ENCODE measurements at places on chromosomes 7 and 10.

- DNase-seq = no peak
Observed at GRCh38 chr10:34295142-34295548, 520.0 kb downstream of the PARD3 start.

DNA sequence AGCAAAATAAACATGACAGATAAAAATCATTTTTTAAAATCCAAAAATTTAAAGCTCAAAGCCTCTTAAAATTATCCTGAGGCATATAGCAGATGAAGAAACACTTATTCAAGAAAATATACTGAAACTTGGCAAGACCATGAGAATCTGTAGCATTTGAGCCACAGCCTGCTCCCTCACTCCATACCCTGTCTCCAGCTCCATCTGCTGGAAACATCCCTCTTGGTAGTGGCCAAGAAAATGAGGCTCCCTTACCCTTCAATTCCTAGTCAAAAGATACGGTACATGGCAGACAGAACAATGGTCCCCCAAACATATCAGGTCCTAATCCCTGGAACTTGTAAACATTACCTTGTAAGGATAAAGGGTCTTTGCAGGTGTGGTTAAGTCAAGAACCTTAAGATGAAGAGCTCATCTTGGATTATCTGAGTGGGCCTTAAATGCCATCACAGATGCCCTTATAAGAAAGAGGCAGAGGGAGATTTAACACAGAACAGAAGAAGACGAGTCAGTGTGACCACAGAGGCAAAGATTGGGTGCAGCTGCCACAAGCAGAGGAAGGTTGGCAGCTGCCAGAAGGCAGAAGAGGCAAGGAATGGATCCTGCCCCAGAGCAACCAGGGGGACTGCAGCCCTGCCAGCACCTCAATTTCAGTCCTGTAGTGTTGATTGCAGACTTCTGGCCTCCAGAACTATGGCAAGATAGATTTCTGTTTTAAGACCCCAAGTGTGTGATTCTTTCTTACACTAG, 149.4 kb downstream of the ZNF248 start:
- DNase-seq = no peak

DNA sequence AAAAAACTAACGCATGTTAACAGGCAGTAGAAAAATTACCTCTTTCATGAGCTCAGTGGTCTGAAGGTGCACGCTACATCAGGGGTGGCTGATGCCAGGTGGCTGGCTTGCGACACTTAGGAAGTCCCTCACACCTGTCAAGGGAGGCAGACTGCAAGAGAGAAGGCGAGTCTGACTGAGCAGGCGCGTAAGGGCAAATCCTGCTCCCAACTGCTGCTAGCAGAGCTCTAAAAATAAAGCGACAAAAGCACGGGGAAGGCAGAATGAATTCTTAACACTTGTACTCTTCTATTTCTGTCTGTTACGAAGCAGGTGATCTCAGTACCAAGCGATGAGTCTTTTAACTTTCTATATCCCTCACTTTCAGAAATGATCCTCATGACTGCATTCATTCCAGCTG, 33.1 kb downstream of the CACNA2D1 start:
- DNase-seq = no peak

DNA sequence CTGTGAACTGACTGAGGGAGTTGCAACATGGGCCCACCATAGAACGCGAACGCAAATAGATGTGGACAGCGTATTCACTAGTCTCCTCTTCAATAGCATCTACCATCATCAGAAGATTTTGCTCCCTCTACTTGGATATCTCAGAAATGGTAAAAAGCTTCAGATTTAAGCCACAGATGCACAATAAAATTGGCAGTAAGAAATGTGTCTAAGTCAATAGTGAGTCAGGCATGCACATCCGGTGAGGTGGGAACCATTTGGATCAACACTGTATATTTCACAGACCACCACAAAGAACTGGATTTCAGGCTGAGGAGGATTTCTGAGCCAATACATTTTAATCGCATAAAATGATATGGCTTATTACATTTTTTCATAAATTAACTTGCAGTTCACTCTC, 111.5 kb upstream of the ADAM12 start:
- DNase-seq = no peak

DNA sequence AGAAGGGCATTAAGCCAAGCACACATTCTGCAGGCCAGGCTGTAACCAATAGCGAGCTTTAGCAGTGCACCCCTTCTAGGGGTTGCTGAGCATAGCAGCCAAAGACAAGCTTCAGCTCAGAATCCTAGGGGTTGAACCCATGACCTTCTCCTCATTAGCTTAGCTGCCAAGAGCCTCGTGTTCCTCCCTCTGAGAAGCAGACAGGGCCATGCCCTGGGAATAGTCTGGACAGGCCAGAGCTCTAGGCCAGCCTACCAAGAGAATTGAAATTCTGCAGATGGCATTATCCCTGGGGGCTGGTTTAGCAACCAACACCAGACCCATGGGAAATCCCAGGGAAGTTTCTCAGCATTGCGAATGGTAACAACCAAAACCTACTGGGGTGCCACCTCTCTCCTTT, 77.2 kb downstream of the PLXNA4 start:
- DNase-seq = no peak

DNA sequence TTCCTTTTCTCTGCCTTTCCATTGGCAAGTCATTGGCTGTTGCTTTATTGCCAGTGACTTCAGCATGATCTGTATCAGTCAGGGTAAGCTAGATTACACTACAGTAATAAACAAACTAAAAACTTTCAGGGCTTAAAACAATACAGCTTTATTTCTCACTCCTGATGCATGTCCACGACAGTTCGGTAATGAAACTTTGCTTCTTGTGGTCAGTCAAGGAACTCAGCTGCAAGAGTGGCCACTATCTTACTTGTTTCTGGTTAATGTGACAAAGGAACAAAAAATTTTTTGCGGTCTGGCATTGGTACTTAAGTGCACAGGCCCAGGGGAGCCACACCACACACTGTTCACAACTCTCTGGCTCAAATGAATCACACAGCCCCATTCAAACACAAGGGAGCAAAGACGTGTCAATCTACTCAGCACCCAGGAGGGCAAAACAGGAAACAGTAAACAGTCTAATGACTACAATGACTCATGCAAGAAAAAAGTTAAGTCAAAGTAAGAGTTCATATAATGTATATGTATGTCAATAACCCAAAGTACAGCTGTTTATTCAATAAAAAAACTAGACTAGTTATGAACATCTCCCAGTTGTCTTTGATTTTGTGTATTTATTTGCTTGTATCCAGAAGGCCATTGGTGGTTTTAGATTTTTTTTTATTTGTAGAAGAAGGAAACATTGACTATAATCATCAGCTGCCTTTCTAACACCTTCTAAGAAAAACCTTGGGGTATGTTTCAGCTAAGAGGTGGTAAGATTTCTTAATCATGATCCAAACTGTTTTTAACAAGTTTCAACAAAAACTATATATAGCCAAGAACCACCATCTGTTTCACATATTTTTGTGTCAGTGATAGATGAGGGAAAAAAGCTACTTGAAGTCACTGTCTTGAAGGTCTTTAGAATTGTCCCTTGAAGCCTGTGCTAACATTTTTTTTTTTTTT, 134.4 kb upstream of the FAM3C start:
- DNase-seq = peak; percentile 40

GRCh38 chr10:96272316-96273280, 1.2 kb upstream of the BLNK start:
- no peak for DNase-seq

DNA sequence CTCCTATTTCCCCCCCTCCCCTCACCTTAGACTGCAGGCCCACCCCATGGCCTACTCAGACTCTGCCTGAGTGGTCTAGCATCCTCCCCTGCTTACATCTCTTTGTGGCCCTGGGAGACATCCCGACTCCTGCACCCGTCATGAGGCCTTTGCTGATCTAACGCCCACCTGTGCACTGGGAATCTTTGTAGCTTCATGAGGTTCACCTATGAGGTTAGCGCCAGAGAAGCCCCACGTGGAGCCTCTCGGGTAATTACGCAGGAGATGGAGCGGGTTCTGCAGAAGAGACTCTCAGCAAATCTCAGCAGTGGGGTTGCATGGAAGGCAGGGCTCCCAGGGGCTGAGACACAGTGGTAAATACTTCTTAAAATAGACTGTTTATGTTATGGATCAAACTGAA, 43.5 kb upstream of the HSPA12A start:
- DNase-seq = no peak

- DNase-seq = no peak
Observed at GRCh38 chr7:904847-905246, 28.5 kb downstream of the GET4 start.

- no peak for DNase-seq
Observed at GRCh38 chr10:33493497-33493896, 159.0 kb upstream of the NRP1 start.

DNA sequence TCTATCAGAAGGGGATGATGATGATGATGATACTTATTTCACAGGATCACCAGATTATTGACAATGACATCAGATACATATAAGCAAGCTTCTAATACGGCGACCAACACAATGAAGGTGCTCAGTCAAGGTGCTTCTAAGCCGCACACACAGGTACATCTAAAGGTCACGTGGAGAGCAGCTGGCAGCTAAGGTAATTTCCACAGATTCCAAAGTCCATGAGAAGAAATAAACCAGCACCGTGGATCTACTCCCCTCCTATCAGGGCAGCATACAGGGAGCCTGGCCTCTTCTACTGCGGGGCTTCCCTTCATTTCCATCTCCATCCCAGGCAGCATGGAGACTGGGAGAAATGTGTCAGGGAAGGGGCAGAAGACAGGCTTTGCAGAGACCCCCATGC, 37.5 kb downstream of the DENND11 start:
- DNase-seq = no peak

- no peak for DNase-seq
Observed at GRCh38 chr7:143884969-143885559, 16.9 kb downstream of the TCAF1 start.

- no peak for DNase-seq
Observed at GRCh38 chr7:100711369-100711768, 5.4 kb downstream of the POP7 start.

DNA sequence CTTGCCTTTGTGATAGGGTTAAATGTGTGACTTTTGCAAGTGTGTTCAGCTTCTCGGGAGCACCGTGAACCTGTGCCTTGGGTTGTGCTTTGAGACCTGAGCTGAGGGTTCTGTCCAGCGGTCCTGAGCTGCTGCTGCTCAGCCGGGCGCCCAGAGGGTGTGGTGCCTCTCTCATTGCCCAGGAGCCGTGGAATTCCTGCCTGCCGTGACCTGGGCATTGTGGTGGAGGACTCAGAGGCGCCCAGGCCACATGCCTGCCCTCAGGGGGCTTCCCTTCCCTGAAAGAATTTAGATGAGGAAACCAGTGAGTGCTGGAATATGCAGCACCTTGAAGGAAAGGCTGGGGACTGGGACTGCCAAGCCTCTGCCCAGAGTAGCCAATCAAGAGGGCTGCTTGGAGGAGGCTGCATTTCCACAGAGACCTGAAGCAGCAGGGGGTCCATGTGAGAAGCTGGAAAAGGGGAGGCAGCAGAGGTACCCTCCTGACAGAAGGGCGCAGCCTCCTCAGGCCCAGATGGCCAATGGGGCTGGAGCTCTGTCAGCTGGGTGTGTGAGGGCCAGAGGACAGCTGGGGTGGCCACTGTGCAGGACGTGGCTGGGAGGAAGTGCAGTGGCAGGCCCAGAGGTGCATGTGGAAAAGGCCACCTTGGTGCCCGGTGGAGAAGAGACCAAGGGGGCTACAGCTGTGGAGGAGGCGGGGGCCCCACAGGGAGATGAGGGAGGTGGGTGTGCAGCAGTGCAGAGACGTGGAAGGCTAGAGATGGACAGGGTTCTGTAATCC, 107.3 kb downstream of the NKX6-2 start:
- DNase-seq = no peak

- DNase-seq = peak; percentile 27
Observed at GRCh38 chr10:74977913-74978847, 133.3 kb upstream of the SAMD8 start.

GRCh38 chr7:20030915-20031362, 186.2 kb downstream of the MACC1 start:
- DNase-seq = no peak

DNA sequence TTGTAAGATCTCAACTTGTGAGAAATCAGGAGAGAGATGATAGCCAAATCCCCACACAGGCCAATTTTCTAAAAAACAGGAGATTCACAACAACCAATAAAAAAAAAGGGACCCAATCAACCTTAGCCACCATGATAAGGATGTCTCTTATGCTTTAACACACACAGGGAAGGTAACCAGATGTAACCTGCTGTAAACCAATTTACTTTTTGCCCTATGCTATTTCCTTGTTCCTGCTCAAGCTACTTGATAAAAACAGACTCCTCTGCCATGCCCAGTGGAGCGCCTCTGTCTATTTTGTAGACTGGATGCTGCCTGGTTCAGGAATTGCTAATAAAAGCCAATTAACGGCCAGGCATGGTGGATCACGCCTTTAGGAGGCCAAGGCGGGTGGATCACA, 123.5 kb upstream of the NPVF start:
- DNase-seq = no peak

DNA sequence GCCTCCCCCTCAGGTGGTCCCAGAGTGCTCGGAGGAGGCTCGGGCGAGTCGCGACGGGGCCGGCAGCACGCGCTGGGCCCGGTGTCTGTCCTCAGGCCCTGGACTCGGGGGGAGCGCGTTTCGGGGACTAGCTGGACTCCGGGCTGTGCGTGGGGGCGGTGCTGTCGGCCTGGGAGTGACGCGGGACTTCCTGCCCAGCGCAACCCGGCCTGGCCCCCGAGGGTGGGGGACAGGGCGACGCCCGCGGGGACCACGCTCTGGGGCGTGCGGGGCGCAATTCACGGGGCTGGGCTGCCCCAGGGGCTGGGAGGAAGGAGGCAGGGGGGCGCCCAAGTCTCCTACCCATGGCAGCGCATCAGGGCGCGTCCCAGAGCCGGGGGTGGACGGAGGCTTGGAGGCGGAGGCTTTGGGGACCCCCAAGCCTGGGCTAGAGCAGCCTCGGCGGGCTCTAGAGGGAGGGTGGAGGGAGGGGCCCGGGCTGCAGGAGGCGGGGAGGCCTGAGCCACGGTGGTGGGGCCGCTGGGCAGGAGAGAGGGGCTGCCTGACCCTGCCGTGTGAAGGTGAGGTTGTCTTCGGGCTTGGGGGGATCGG, 2.3 kb upstream of the VENTX start:
- no peak for DNase-seq

GRCh38 chr10:22219308-22219707, 1.5 kb upstream of the EBLN1 start:
- DNase-seq = no peak

DNA sequence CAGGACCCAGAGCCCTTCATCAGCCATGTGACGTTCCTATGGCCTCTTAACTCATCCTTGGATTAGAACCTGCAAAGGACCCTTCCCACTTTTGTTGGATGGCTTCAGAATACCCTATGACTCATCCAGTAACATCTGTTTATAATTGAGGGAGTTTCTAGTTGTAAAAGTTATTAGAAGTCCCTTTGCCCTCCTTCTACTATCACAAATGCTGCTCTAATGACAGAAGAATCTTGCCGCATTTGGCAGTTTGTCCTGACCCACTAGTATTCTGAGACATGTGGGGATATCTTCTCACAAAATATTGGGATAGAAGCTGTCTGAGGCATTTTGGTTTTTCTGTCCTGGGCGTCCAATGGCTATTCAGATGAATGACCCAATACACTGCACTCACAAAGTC, 251.8 kb upstream of the TMEM72 start:
- DNase-seq = no peak

- DNase-seq = no peak
Observed at GRCh38 chr7:16455591-16455990, 9.9 kb downstream of the SOSTDC1 start.
